ENCODE measurements at places on chromosomes 5 and 9.

DNA sequence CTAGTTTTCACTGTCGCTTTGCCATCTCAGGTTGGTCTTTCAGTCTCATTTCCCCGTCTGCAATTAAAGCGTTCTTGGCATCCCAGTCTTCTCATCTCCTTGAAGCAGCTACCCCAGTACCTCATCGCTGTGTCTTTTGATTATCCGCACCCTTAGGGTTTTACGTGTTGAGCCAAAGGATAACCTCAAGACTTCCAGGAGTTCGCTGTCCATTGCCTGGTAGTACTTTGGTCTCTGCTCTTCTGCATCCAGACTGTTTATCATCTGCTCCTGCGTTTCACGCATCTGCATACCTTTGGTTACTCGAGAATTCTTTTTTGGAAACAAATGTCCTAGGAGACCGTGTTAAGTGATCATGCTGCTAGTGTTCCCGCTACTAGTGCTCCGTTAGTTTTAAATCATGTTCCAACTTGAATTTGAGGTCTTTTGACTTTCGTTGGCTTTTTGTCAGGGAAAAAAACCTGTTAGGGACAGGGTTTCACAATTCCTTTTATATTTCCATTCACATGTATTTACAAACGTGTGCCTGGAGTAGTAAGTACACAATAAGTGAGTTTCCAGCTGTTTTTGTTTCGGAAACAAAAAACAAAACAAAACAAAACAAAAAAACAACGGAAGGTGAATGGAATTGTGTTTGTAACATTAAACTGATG is 888 bp downstream of the RABGAP1 start:
- DNase-seq = no peak

DNA sequence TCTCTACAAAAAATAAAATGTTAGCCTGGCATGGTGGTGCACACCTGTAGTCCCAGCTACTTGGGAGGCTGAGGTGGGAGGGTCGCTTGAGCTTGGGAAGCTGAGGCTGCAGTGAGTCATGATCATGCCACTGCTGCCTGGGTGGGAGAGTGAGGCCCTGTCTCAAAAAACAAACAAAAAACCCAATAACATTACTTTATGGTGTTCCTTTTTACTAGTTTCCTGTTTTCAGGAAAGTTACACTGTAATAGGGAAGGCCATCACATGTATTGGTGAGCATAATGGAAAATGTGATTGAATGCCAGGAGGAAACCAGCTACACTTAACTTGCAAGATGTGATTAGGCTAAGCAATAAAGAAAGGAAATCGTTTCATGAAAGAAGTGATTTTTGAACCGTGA is 42.7 kb downstream of the SV2C start:
- DNase-seq = no peak

DNA sequence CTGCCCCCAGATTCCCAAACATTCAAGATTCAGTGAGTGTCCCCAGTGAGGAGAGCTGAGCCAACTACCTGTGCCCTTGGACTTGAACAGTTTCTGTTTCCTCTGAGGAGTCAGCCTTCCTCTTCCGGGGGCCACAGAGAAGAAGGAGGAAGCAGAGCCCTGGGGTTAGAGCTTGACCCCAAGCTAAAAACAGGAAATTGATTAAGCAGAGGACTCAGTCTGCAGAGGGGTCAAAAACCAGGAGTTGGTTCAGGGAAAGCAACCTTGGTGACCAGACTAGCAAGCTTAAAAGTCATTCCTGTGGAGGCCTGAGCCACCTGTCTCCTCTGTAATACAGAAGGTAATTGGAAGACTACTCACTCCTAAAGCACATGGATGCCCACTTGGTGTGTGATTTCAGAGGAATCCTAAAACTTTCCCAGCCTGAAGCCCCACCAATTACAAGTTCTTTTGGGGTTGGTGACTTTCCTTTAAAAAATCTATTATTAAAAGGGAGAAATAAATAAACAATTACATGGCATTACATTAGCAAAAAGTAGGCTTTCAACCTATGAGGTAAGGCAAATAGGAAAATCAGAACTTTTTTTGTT is 64.2 kb upstream of the SELENOP start:
- no peak for DNase-seq

GRCh38 chr5:127418367-127418766 is 99.1 kb upstream of the PRRC1 start:
- DNase-seq = no peak

- no peak for DNase-seq
Measured at GRCh38 chr9:37037503-37038301, 3.6 kb upstream of the PAX5 start.

DNA sequence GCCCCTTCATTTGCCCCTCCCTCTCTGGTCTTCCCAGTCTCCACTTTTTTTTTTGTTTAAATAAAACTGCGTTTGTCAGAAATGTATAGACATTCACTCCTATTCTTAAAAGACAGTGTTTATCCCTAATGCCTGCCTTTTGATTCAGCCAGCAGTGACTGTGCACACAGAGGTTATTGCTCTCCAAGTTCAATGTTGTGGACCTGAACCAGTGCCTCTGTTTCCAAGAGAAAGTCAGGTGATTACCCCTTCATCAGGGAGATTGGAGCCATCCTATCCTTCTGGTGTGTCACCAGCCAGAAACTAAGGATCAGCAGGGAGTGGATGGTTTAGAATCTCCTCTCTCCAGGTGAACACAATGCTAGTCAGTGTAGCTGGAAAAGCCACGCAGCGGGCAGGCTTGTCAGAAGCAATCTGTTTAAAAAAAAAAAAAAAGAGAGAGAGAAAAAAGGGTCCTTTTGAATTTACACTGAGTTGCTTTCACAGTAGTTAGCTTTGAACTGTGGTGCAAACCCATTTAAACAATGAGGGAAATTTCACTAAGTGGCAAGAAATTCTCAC is 167.5 kb upstream of the DMRT1 start:
- DNase-seq = no peak

DNA sequence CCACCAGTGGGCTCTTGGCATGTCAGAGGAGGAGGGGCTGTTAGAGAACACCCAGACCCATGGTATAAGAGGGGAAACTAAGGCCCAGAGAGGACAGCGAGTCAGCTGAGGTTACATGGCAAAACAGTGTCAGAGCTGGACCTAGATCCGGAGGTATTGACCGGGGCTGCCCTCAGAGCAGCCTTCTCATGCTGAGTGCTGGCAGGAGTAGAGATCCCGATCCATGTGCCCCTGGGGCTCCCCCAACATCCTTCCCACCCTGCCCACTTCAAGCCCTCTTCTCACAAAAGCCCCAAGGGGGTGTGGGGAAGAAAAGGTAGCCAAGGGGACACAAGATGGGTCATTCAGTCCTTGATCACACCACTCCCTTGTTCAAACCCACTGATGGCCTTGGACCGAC is 19.9 kb downstream of the CSF1R start:
- no peak for DNase-seq

Measured in NCI-H187 treated with DMSO at 0.1 percent for 48 hours (cell line).